G401 (cell line): ENCODE measurements at places on chromosomes 7 and 10.

DNA sequence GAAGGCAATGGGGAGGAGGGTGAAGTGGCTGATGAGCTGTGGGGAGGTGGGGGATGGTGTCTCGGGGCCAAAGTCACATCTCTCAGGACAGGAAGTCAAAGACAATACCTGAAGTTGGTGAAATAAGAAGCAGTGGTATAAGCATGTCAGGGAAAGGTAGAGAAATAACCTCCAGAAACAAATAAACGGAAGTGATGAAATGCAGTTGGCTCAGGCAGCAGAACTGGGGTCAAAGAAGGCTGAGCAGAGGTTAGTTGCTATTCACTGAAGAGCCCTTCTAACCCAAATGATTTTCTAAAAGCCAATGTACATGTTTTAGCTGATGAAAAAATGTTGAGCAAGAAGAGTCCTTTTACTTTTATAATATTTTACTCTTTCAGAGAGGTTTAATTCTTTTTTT is 78.6 kb upstream of the ADRB1 start:
- no peak for DNase-seq

GRCh38 chr7:73737491-73738219 is 947 bp downstream of the ABHD11 start:
- DNase-seq = no peak

DNA sequence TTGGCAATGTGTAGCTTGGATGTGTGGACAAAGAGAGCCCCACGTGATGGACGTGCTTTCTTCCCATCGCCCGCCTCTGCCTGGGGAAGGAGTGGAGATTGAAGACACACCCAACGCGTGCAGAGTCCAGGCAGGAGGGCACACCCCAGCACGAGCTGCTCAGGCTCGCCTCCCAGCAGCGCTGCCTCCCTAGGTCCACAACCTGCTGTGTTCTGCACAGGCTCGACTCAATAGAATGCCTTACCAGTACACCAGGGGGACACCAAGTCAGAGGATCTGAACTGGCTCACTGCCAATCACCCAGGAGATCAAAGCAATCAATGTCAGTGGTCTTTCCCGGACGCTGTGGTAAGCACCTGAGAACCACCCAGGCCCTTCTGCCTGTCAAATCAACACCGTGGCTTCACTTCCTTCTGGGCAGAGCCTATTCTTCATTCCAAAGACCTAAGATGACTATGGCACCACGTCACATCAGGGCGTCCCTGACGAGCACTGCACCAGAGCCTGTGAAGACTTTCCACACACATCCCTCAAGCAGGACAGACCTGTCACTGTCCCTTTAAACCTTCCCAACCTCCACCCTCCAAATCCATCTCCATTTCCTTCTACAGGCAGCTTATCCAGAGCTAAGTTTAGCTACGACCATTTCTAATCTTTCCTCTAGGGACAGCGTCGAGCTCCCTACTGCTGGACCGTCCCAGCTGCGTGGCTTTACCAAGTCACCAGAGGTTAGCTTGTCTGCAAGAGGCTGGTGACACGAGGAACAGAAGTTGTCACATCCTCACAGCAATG is 72.3 kb downstream of the AMZ1 start:
- DNase-seq = peak; percentile 38

DNA sequence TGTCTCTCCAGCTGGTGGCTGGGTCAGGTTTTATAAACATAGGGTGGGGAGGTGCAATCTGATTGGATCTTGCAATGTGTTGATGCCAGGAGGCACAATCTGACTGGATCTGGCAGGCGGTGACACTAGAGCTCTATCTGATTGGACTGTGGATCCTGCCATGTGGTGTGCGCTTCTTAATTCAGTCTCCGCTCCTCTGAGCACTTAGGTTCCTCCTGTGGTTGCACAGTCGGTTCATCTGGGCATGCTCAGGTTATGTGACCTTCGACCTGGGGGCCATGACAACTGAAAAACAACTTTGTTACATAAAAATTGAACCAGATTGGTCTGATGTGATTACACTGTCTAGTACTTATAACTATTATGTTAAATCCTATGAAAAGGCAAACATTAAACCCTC is 127.1 kb upstream of the SVIL start:
- DNase-seq = no peak

GRCh38 chr7:30678805-30679204 is 3.5 kb downstream of the CRHR2 start:
- no peak for DNase-seq

- DNase-seq = no peak
Observed at GRCh38 chr7:83149466-83149865, 13.2 kb downstream of the PCLO start.

GRCh38 chr10:2145926-2146478 is 408.7 kb upstream of the ADARB2 start:
- no peak for DNase-seq

GRCh38 chr7:140981951-140982350 is 32.8 kb downstream of the MRPS33 start:
- DNase-seq = no peak

- DNase-seq = peak; percentile 73
Observed at GRCh38 chr10:74589226-74589673, 237.2 kb upstream of the KAT6B start.

- DNase-seq = no peak
Observed at GRCh38 chr7:167090-167855, 25.1 kb upstream of the FAM20C start.

- no peak for DNase-seq
Observed at GRCh38 chr7:116213361-116214130, 3.2 kb downstream of the TES start.

- DNase-seq = no peak
Observed at GRCh38 chr7:106196460-106197021, 84.4 kb upstream of the SYPL1 start.

GRCh38 chr10:127276794-127277462 is 80.5 kb upstream of the INSYN2A start:
- no peak for DNase-seq

- no peak for DNase-seq
Observed at GRCh38 chr10:22874189-22874854, 53.5 kb upstream of the ARMC3 start.

- DNase-seq = no peak
Observed at GRCh38 chr7:106346678-106347217, 62.0 kb upstream of the NAMPT start.

DNA sequence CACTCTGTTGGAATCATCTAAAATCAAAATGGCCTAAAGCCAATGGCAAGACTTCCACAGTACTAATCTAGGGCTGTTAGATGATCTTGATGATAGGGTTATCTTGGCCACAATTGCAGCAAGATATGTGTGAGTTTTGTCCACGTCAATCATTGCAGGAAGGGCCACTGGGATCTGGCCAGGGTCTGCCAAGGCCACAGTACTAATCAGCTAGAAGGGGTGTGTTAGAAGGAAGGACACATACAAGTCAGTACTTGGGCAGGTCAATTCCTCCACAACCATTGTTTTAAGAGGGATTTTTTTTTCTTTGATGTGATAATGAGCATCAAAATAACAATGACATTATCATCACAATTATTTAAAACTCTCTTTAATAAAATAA is 1.6 kb downstream of the LMOD2 start:
- DNase-seq = no peak

DNA sequence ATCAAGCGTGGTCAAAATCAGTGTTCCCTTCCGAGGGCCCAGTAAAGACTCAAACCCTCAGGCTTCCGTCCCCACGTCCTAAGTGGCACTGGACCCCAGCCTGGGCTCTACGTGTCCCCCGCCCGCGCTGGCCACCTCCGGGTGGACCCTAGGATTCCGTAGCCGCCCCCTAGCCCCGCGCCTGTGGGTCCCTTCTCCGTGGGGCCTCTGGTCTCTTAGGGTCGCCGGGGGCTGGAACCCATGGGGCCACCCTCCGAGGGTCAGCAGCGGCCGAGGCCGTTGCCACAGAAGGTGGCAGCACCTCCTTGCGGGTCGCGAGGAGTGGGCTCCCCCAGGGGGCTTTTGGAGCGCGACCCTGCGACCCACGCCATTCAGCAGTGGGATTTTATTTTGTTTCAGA is 170.5 kb upstream of the EEPD1 start:
- DNase-seq = no peak

DNA sequence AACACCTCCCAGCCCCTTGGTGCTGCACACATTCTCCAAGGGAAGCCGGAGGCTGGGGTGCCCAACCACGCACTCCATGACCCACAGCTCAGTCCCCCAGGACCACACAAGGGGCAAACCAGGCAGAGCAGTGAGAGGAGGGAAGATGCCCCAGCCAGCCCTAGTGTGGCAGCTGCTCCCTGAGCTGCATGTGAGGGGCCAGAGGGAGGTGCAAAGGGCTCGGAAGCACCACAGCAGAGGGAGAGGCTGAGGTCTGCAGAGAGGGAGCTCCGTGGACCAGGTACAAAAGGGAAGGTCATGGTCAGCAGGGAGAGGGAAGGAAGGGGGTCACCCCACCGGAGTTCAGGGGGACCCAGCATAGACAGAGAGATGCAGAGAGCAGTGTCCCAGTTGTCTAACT is 1.5 kb upstream of the CALML5 start:
- DNase-seq = no peak

DNA sequence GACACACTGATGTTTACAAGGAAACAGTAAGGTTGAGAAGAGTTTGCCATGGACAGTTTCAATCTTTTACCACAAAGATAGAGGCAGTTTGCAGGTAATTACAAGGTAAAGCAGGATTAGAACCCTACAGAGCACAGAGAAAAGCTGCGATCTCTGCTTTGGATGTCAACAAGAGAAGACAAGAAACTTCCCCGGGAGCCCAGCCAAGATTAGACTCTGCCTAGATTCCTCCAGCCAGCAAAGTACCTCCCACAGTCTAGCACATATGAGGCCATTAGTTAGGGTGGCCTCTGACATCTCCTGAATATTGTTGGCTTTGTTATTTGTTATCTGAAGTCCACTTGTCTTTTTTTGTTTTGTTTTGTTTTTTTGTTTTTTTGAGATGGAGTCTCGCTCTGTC is 178.1 kb downstream of the CALN1 start:
- DNase-seq = peak; percentile 32

- DNase-seq = no peak
Observed at GRCh38 chr10:101493249-101493648, 94.8 kb downstream of the POLL start.

DNA sequence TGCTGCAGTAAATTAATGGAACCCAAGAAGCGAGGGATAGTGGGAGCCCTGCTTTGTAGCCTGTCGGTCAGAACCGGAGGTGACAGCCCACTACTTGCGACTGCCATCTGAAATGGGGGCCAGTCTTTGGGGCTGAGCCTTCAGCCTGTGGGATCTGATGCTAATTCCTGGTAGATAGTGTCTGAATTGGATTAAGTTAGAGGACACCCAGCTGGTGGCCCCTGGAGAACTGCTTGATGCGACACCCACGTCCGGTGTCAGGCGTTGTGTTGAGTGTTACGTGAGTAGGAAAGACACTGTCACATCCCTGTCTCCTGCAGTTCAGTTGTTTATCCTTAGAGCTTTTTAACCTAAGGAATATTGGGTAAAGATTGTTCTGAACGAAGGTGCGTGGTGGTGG is 5.0 kb downstream of the EIF3B start:
- no peak for DNase-seq

- peak; percentile 36 for DNase-seq
Observed at GRCh38 chr7:6615723-6616555, 529 bp downstream of the ZNF853 start.

DNA sequence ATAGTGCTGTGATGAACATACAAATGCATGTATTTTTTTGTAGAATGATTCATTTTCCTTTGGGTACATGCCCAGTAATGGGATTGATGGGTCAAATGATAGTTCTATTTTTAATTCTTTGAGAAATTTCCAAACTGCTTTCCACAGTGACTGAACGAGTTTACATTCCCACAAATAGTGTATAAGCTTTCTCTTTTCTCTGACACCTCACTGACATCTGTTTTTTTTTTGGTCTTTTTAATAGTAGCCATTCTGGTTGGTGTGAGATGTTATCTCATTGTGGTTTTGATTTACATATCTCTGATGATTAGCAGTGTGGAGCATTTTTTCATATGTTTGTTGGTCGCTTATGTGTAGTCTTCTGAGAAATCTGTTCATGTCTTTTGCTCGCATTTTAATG is 195.0 kb upstream of the AGK start:
- no peak for DNase-seq

- no peak for DNase-seq
Observed at GRCh38 chr7:106187613-106188350, 75.7 kb upstream of the SYPL1 start.

GRCh38 chr7:36491317-36491716 is 101.7 kb downstream of the ANLN start:
- DNase-seq = no peak

- DNase-seq = no peak
Observed at GRCh38 chr10:46092524-46093081, 46.5 kb upstream of the MSMB start.

DNA sequence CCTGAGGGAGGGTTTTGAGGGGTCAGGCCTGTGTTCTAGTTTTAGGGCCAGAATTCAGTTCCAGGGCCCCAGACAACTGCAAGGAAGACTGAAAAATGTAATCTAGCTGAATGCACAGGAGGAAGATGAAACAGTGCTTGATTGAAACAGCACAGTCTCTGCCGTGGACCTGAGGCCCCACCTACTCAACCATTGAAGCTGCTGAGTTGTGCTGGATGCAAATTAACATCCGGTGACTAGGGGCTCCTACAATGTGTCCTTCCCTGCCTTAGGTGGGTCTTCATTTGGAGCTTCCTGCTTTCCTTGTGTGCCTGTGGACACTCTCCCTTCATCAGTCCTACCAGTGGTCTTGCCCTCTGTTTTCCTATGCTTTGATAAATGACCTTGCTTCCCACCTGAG is 5.7 kb downstream of the GLRX3 start:
- no peak for DNase-seq

DNA sequence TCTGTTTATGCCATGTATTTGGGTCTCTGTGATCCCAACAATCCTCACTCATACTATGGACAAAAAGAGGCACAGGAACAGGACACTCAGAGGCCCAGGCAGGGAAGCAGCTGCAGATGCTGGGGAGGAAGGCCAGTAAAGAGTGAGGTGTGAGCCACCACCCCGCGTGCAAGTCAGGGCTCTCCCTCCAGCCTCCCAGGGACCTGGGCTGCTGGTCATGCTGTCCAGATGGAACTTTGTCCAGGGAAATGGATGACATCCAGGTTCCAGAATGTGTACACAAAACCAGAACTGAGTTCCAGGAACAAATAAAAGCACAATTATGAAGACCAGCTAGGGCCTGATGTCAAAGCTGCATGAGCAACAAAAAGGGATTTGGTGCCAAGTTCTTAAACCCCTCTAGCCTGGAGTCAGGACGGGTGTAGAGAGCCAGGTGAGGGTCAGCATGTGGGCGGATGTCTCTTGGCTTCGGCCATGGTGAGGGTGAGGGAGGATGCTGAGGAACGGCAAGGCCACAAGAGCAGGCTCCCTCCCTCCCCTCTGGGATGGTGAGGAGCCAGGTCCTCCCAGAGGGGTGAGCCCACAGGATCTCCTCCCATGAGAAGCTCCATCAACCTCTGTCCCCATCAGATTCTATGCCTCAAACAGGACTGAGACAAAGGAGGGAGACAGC is 739.7 kb downstream of the PARD3 start:
- DNase-seq = no peak

- no peak for DNase-seq
Observed at GRCh38 chr10:69728335-69728870, 73.3 kb upstream of the COL13A1 start.

- no peak for DNase-seq
Observed at GRCh38 chr7:155201325-155202087, 96.2 kb upstream of the INSIG1 start.
